ENCODE measurements at places on chromosomes 12 and 14. TPM values are rescaled to one million over a fixed set of nuclear protein-coding genes. Genes with fewer than 3 reads are reported as not detected.

DNA sequence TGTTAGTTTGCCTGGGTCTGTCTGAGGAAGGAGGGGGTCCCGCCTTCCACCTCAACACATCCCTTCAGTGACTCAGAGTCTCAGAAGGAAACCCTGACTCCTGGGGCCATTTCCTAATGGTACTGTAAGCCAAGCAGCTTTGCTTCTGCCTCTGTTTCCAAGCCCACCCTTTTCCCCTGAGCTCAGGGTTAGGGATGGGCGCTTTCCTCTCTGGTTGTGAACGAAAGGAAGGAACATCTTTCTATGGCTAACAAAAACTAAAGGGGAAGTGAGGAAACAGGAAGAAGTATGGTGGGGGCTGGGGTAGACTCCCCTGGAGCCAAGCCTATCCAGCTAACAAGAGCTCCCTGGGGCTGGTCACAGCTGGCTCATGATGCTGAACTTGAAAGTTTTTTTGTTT, 11.6 kb upstream of the UNC119B start:
- H3K27ac ChIP-seq: no peak overlapping the region
- no peaks in the 10 kb centered on the region for H3K4me1 ChIP-seq

GRCh38 chr14:32710231-32710671, 228.4 kb upstream of the NPAS3 start:
- H3K4me3 ChIP-seq: peak overlapping the region; percentile 23
- H3K36me3 ChIP-seq: no peaks in the 10 kb centered on the region
- no peaks in the 10 kb centered on the region for H3K27me3 ChIP-seq
- DNase-seq: no peak
- peaks cover 12% of the 10 kb centered on the region for H3K4me1 ChIP-seq

The GSC gene
- total RNA-seq: 2.3 TPM

DNA sequence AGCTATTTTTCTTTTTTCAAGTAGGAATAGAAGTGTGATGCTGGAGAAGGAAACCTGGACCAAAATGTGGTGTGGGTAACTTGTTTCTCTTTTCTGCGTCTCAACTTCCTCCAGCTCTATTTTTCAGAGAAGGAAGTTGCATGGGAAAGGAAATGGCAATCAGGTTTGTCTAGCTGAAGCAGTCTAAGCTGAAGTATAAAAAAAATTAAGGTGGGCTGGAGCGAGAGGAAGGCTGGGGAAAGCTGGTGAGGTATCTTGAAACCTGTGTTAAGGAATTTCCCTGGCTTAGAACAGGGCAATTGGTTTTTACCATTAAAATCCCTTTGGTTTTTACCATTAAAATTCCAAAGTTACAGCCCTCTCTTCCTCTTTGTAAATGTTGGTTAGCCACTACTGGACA, 34.2 kb upstream of the NINJ2 start:
- DNase-seq: no peak
- H3K4me3 ChIP-seq: no peak overlapping the region
- H3K27ac ChIP-seq: no peak overlapping the region
- no peaks in the 10 kb centered on the region for H3K27me3 ChIP-seq
- H3K36me3 ChIP-seq: no peaks in the 10 kb centered on the region

The ARPC3 gene
- total RNA-seq: 153 TPM

- H3K4me1 ChIP-seq: no peaks in the 10 kb centered on the region
- no peak for DNase-seq
- no peaks in the 10 kb centered on the region for H3K27me3 ChIP-seq
- H3K27ac ChIP-seq: no peak overlapping the region
- no peaks in the 10 kb centered on the region for H3K36me3 ChIP-seq
These were observed 137.5 kb downstream of the TMEM117 start for GRCh38 chr12:43973385-43973784.

- no peaks in the 10 kb centered on the region for H3K4me1 ChIP-seq
- no peak overlapping the region for H3K4me3 ChIP-seq
- no peak overlapping the region for H3K27ac ChIP-seq
- no peaks in the 10 kb centered on the region for H3K27me3 ChIP-seq
These were observed 30.8 kb downstream of the PAWR start for GRCh38 chr12:79659961-79660431.

GRCh38 chr14:54976316-54976715, 50.6 kb downstream of the WDHD1 start:
- DNase-seq: no peak
- H3K27ac ChIP-seq: no peak overlapping the region
- H3K27me3 ChIP-seq: no peaks in the 10 kb centered on the region

DNA sequence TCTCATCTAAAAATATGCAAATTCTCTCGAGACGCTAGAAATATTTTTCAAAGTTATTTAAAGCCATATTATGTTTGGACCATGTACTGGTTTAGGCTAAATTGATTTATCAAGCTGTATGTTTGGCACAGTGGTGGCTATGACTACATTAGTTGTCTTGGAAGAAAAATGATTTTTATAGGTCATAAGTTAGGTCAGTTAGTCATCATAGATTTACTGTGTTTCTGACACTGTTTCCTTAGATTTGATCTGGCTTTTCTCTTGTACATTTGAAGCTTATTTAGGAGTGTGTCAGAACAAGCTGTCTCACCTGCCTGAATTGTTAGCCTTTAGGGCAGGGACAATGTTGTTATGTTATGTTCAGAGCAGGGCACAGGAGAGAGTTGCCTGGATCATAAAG, 161.1 kb upstream of the FBXO33 start:
- no peaks in the 10 kb centered on the region for H3K4me1 ChIP-seq
- H3K27ac ChIP-seq: no peak overlapping the region
- H3K4me3 ChIP-seq: no peak overlapping the region

The KRT72 gene
- not detected for total RNA-seq

DNA sequence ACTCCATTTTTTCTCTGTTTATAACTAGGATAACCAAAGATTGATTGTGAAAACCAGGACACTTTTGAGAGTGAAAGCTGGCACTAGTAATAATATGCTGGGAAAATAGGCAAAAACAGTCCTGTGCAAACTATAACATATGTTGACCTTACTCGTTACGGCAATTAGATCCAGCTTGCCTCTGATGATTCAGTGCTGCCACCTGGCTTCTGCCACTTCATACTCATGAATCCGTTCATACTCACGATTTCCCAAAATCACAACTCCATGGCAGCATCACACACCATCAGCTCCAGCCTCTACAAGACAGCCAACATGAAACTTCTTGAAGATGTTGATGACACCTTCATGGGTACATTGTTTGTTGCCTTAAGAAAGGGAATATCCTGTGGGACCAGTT, 49.1 kb upstream of the CAND1 start:
- H3K4me3 ChIP-seq: no peak overlapping the region
- H3K27me3 ChIP-seq: no peaks in the 10 kb centered on the region
- H3K27ac ChIP-seq: no peak overlapping the region
- H3K36me3 ChIP-seq: no peaks in the 10 kb centered on the region

DNA sequence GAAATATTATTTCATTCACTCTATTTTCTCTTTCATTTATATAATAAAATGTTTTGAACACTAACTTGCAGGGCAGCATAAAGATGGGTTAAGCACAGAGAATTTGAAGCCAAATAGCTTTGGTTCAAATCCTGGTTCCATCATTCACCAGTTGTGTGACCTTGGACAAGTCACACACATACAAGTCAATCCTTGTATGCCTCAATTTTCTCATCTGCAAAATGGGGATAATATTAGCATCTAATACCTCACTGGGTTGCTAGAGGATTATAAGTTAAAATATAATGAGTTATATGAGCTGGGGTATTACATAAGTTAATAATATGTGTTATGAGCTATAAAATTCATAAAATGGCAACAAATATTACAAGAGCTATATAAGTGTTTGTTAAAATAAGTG, 94.9 kb downstream of the SOX5 start:
- H3K27ac ChIP-seq: no peak overlapping the region
- no peak for DNase-seq
- no peaks in the 10 kb centered on the region for H3K27me3 ChIP-seq
- peaks cover 6% of the 10 kb centered on the region for H3K4me1 ChIP-seq

DNA sequence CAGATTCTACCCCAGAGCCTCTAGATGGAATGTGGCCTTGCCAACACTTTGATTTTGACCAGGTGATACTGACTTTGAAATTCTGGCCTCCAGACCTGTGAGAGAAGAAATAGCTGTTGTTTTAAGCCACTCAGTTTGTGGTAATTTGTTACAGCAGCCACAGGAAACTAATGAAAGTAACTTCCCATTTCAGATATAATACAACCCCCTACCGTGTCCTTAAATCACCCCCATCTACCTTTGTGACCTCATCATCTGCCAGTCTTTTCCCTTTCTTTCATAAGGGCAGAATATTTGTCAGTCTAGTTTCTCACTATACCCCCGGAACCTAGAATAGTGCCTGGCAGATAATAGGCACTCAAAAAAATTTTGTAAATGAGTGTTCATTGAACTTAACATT, 39.6 kb downstream of the PPP4R4 start:
- H3K4me1 ChIP-seq: no peaks in the 10 kb centered on the region
- no peak overlapping the region for H3K4me3 ChIP-seq
- no peaks in the 10 kb centered on the region for H3K36me3 ChIP-seq
- DNase-seq: no peak
- no peaks in the 10 kb centered on the region for H3K27me3 ChIP-seq
- H3K27ac ChIP-seq: no peak overlapping the region

The DUSP6 gene
- total RNA-seq: 66.5 TPM

DNA sequence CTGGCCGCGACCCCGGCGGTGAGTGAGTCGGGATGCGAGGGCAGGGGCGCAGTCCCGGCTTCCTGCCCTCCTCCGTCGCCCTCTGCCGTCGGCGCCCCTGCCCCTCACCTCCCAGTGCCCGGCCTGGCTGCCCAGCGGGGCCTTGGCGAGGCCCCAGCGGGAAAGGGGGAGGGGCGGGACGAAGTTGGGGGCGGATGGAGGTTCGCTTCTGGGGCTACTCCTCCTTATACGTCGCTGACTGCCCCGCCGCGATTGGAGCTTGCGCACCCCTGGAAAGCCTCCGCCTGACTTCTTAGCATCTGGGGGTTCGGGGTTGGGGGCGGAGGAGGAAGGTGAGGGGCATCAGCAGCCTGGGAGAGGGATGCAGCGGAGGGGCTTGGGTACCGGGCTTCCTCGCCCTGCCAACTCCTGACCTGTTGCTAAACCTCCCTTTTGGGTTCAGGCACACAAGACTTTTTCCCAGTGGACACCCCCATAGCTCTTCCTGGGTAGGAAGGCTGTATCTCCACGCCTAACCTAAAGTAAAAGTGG, 406 bp downstream of the TMEM263 start:
- peak overlapping the region; percentile 98 for H3K27ac ChIP-seq
- H3K4me1 ChIP-seq: peaks cover 13% of the 10 kb centered on the region
- peak overlapping the region; percentile 75 for H3K4me3 ChIP-seq
- H3K36me3 ChIP-seq: no peaks in the 10 kb centered on the region
- DNase-seq: peak; percentile 54

The PIWIL1 gene
- not detected for total RNA-seq

DNA sequence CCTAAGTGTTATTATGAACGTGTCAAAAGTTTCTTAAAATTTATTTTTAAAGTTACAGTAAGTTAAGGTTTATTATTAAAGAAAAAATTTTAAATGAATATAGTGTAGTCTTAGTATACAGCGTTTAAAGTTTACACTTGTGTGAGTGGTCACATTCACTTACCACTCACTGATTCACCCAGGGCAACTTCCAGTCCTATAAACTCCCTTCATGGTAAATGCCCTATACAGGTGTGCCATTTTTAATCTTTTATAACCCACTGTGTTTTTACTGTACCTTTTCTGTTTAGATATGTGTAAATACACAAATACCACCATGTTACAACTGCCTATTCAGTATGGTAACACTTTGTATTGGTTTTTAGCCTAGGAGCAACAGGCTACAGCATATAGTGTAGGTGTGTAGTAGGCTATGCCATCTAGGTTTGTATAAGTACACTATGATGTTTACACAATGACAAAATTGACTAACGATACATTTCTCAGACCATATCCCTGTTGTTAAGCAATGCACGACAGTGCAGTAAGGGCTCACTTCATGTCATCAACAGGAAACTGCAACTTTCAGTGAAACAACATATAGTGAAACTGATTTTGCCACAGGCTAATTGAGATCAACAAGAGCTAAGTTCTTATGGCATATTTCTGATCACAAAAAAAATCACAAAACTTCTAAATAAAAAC, 112.0 kb upstream of the TMCC3 start:
- no peak overlapping the region for H3K27ac ChIP-seq
- no peak for DNase-seq
- no peaks in the 10 kb centered on the region for H3K36me3 ChIP-seq

- DNase-seq: no peak
- peak overlapping the region; percentile 90 for H3K27ac ChIP-seq
- no peaks in the 10 kb centered on the region for H3K36me3 ChIP-seq
- H3K4me3 ChIP-seq: peak overlapping the region; percentile 82
These were observed 66.2 kb upstream of the PTGR2 start for GRCh38 chr14:73785336-73785833.

- DNase-seq: no peak
- no peaks in the 10 kb centered on the region for H3K27me3 ChIP-seq
- no peak overlapping the region for H3K4me3 ChIP-seq
- no peak overlapping the region for H3K27ac ChIP-seq
These were observed 13.7 kb downstream of the KRT72 start for GRCh38 chr12:52587563-52587962.

The FZD10 gene
- 0.22 TPM for total RNA-seq

The EPS8 gene
- total RNA-seq: 215 TPM

- H3K36me3 ChIP-seq: no peaks in the 10 kb centered on the region
- no peak for DNase-seq
- H3K27me3 ChIP-seq: no peaks in the 10 kb centered on the region
- H3K27ac ChIP-seq: no peak overlapping the region
- H3K4me1 ChIP-seq: no peaks in the 10 kb centered on the region
These were observed 137.0 kb downstream of the PIWIL1 start for GRCh38 chr12:130474599-130475269.

The ACSS3 gene
- 89.4 TPM for total RNA-seq

DNA sequence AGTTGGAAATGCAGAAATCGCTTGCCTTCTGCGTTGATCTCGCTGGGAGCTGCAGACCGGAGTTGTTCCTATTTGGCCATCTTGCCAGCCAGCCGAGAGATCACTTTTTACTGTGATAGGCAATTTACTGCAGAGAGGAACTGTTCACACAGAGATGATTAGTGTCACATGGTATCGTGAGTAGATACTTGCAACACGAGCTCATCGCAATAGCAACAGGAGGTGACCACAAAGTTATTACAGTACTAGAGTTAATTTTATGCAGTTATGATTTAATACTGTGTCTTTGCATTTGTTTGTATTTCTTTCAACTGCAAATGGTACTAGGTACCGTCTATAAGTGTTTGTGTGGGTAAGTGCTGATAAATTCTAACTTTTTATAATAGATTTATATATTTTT, 27.8 kb downstream of the NOPCHAP1 start:
- H3K4me3 ChIP-seq: no peak overlapping the region
- no peak for DNase-seq
- H3K4me1 ChIP-seq: no peaks in the 10 kb centered on the region
- no peak overlapping the region for H3K27ac ChIP-seq
- no peaks in the 10 kb centered on the region for H3K36me3 ChIP-seq
- H3K27me3 ChIP-seq: no peaks in the 10 kb centered on the region

DNA sequence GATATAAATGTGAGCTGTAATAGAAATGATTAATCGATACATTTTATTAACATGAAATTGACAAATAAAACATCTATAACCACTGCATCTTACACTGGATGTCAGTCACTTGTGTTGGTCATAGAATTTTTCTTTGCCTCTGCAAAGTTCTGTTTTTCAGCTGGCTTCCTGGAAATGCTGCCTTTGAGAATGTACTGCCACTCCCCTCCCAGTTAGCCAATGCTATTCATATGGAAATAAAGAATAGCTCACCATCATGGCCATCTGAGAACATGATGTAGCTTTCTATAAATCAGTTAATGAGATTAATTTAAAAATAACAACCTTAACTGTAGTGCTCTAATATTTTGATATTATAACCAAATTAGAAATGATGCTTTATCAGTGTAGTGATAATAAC, 41.1 kb downstream of the SLCO1B1 start:
- H3K27ac ChIP-seq: no peak overlapping the region
- H3K36me3 ChIP-seq: no peaks in the 10 kb centered on the region
- no peak for DNase-seq
- no peak overlapping the region for H3K4me3 ChIP-seq

The TEX22 gene
- 1.3 TPM for total RNA-seq

The NPAS3 gene
- 1.5 TPM for total RNA-seq

The LRRC10 gene
- not detected for total RNA-seq

Data from tibial nerve (tissue), 4 donors.